SJCRH30 (cell line): ENCODE measurements at places on chromosomes 12 and 14.

GRCh38 chr12:5905757-5906156 is 39.3 kb downstream of the ANO2 start:
- DNase-seq, result no peak

DNA sequence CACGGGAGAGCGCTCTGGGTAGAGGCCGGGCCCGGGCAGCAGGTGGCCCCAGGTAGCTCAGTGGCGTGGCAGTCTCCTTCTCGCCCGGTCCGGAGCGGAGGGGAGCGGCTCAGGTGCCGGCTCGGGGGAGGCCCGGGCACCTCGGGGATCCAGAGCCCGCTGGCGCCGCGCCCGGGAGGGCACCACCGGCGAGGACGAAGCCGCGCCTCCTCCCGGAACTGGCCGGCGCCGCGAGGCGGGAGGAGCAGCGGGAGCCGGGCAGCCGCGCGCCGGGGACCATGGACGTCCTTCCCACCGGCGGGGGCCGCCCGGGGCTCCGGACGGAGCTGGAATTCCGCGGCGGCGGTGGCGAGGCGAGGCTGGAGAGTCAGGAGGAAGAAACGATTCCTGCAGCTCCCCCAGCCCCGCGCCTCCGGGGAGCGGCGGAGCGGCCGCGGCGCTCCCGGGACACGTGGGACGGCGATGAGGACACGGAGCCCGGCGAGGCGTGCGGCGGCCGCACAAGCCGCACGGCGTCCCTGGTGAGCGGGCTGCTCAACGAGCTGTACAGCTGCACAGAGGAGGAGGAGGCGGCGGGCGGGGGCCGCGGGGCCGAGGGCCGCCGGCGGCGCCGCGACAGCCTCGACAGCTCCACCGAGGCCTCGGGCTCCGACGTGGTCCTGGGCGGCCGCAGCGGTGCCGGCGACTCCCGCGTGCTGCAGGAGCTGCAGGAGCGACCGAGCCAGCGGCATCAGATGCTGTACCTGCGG is 21.5 kb upstream of the GNS start:
- peak; percentile 34 for DNase-seq

DNA sequence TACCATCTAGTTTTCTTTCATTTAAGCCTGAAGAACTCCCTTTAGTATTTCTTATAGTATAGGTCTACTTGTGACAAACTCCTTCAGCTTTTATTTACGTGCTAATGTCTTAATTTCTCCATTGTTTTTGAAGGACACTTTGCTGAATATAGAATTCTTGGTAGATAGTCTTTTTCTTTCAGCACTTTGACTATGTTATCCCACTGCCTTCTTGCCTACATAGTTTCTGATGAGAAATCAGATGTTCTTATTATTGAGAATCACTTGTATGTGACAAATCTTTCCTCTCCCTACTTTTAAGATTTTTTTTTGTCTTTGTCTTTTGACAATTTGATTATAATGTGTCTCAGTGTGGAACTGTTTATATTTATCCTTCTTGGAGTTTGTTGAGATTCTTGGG is 5.1 kb upstream of the MIS18BP1 start:
- DNase-seq, result no peak

DNA sequence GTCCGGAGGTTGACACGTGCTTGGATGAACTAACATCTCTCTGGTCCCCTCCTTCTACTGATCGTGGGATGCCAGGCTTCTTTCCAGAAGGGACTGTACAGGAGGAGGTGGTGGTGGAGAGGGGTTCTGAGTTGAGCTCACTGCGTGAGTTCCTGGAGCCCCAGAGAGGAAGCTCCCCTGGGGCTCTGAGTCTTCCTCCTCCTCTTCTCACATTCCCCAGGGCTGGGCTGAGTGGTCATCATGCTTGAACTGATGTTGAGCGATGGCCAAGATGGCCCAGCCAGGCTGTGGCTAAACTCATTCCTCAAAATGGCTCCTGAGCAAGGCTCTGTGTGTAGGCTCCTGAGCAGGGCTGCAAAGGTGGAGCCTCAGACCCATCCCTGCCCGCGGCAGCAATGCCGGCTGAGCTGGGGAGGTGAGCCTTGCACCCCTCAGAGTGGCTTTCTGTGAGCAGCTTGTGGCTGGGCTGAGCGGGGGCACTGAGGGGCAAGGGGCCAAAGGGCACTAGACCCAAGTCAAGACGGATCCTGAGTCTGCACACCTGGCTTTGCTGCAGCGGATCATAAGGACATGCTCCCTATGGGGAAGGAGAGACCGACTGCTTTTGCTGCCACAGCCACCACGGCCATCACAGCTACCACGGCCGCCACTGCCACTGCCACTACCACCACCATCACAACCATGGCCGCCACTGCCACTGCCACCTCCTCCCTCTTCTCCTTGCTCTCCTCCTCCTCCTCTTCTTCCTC is 35.4 kb downstream of the MEG3 start:
- no peak for DNase-seq

DNA sequence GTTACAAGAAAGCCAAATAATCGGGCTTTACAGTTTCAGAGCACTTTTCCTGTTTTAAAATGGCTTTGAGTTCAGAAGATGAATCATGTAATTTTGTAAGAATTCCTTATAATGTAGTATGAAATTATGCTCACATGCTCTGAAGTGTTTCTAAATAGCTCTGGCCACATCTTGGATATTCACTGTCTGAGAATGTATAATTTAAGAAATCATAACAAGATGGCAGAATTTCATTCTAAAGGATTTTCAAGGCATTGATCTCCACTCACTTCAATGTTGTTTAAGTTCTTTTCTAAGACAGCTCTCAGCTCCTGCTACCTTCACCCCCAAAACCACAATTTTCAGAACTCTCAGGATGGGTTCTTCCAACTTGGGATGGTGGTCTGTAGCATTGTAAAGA is 180.1 kb downstream of the DACT1 start:
- no peak for DNase-seq

DNA sequence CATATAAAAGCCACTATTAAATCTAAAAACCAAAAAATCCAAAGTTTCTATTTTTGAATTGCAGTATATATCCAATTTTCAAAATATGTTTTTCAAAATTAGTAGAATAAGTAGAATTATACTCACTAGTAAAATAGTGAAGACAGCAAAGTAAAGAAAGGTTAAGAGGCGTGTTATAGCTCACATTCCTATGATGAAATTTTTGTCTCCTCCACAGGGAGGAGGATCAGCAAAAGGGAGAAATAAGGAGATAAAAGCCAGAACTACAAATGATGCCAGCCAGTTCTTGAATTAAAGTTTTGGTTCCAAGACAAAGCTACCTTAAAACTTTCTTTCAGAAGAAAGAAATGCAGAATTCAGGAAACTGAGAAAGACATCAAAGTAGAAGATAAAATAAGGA is 50.0 kb downstream of the C2CD5 start:
- no peak for DNase-seq

DNA sequence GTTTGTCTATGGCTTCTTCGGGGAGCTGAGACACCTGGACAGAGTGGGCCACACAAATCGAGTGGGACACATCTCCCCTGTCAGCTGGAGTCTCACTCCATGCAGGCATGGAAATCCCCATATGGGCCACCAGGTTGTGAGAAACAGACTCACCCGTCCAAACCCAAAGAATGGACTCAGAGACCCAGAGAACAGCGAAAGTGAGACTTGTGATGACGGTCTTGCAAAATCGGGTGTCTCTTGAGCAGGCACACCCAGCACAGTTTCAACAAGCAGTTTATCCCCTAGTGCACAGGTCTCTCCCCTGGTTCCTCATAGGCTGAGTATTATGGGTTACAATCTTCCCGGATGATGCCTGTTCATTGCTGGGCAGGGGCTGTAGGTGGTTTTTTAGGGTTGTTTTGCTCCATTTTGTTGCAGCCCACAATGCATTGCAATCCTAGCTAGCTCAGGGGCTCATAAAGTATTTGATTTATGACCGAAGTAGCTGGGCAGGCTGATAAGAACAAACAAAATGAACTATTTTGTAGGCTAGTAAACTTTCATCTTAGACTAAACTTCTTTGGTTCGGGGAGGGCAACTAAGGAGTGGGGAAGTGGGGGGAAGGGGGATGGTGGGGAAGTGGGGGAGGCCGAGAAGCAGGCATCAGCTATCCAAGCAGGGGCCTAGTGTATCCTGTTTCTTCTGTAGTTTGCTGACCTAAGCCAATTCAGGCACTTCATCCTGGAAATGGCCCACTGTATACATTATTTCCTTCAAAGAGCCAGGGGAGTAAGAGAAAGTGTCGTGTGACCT is 45.3 kb downstream of the IQSEC3 start:
- no peak for DNase-seq

DNA sequence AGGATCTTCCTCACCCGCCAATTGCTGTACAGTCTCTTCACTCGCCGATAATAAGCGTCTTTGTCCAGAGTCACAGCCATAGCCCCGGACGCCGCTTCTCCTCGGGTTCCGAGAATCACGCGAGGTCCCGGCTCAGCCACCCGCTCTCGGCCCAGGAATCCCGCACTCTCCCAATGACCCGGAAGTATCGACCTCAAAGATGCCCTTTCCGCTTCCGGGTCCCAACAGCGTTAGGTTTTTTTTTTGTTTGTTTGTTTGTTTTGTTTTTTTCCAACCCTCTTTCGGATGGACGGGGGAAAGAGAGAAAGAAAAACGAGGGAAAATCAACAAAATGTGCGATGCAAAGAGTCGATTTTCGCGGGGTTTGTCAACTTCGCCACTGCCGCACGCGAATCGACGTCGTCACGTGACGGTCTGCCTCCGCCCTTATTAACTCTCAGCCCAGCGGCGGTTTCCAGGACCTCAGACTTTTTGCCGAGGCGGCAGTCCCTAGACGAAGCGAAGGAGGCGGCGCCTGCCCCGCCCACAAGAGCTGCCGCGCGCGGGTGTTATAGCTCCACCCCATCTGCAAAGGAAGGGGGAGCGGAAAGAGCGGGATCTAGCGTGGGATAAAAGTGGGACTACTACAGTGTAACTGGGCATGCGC is at the start of gene SUPT16H:
Gene SUPT16H, minus strand, starts transcription at position 172 of the 646 bp plus-strand sequence. Its CDS starts 92 bp downstream, at position 80.
- DNase-seq, result peak; percentile 98
